Left hindlimb (tissue), 1 donor: ENCODE measurements at places on chromosomes 2 and 18.

- no peak for DNase-seq
Observed at GRCh38 chr2:88127888-88128653, at the start of gene FABP1. TSS of gene FABP1 (minus strand) at chr2:88128062. CDS start at chr2:88128017, 45 bp downstream.

GRCh38 chr18:7749008-7749405, 181.9 kb downstream of the PTPRM start:
- no peak for DNase-seq

- DNase-seq: no peak
Observed at GRCh38 chr18:76859474-76860339, 37.4 kb downstream of the ZNF236 start.

DNA sequence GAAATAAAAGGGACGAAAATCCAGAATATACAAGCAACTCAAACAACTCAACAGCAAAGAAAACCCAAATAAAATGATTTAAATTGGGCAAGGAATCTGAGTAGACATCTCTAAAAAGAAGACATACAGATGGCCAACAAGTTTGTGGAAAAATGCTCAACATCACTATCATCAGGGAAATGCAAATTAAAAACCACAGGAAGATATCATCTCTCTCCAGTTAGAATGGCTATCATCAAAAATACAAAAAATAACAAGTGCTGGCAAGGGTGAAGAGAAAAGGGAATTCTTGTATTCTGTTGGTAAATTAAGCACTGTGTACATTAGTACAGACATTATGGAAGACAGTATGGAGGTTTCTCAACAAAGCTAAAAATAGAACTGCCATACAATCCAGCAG, 80.0 kb downstream of the RAB31 start:
- DNase-seq: no peak
